ENCODE measurements at places on chromosomes 4 and X.

DNA sequence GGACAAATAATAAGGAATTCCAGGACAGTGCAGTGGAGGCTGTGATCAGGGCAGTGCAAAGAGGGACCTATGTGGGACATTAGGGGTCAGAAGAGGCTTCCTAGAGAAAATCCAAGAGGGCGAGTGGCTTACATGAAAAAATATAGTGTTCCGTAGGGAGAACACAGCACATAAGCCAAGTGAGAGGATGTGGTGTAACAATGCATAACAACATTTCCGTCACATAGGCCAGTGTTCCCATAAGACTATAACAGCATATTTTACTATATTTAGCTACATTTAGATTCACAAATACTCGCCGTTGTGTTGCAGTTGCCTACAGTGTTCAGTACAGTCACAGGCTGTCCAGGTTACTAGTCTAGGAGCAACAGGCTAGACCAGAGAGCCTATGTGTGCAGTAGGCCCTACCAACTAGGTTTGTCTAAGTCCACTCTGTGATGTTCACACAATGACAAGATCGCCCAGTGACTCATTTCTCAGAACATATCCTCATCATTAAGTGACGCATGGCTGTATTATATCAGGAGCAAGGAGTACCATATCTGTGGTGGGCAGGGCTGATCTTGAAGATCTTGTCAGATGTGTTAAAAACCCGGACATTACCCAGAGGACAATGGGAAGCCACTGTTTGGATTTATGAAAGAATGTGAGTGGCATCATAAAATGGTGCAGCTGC is 74.0 kb upstream of the TBL1X start:
- DNase-seq: no peak

- DNase-seq: no peak
These were observed 1083.5 kb upstream of the GRID2 start for GRCh38 chr4:91220315-91220714.

GRCh38 chr4:107757864-107758476 is 37.9 kb upstream of the PAPSS1 start:
- DNase-seq: peak; percentile 16

DNA sequence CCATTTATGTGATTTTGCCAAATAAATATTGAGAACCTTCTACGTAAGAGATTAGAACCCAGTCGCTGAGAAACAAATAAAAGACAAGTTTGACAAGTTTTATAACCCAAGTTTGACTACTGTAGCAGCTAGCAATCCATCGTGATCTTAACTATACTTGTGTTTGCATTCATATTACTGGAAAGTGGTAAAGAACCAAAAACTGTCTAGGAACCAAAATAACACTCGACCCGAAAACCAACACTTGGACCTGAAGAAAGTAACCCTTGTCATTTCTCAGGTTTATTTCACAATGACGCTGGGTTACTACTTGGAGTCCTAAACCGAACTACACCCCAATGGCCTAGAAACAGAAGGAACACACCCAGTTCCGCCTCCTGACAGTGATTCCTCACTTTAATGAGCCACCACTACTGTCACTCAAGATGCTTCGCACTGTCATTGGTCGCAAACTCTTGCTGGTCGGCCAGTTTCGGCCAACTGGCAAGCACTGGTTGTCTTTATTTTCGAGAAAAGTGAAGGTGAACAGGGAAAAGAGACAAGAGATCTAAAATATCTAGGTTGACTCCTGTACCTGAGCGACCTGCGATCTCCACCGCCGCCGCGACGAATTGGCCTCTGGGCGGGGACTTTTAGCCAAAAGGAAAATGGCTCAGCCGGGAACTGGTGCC is 496 bp downstream of the FBXO8 start:
- DNase-seq: peak; percentile 86

DNA sequence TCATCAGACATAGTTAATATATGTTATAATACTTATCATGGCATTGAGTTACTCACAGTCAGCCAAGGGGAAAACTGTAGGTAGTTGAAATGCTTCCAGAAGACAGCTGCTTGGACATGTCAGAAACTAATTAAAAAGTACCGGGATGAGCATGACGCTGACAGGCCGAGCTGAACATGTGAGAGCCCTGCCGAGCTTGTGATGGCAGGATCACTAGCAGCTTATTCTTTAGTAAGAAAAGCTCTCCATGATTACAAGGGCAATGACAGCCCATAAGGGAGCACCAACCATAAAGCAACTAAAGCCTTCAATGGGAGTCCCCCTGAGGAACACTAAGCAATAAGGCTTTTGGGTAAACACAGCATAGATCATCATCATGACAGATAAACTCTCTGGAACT is 435.6 kb downstream of the TLL1 start:
- DNase-seq: no peak

- DNase-seq: peak; percentile 12
These were observed 67.3 kb upstream of the VBP1 start for GRCh38 chrX:155148724-155149537.

- no peak for DNase-seq
These were observed 115.2 kb downstream of the ENPP6 start for GRCh38 chr4:184102488-184102887.

DNA sequence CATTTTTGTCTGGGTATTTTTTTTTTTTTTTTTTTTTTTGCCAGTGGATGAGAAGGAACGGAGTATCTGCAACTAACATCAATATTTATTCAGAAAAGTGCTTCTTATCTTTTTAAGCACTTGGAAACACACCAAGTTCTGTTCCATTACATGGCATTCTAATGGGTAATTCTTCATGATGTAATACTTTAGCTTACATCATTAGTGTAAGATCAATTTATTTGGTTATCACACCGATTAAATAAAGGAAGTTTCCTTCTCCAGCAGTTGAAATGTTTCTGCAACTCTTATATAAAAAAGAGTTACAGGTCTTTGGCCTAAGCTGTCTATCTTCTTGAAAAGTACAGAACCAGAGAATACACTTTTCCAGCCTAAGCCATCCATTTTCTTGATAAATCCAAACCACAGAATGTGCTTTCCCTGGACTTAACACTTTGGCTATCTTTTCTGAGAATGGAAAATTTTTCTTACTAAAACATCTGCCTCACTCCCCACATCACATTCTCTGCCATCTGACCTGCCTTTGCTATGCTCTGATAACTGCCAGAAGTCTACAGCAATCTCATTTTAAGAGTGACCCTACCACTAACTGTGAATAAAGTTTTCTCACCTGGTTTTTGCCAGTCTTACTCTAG is 191.9 kb upstream of the MAB21L2 start:
- no peak for DNase-seq

- DNase-seq: no peak
These were observed 589 bp upstream of the NEUROG2 start for GRCh38 chr4:112516471-112517066.

DNA sequence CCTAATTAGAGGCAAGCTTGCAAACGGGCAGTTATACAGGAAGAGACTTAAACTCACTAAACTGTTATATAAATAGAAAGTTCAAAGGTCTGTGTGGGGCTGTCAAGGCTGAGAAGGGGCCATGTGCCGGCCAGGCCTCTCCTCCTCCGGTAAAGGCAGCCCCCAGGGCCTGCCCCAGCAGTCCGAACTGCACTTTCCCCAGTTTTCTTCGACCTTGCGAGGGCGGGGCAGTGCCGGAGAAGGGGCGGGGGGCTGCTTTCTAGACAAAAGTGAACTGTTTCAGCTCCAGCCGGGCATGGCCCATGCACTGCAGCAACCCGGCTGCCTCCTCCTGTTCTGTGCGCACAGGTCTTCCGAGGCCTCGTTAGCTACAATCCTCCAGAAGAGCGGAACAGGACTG is 4.1 kb downstream of the AFF2 start:
- DNase-seq: no peak

DNA sequence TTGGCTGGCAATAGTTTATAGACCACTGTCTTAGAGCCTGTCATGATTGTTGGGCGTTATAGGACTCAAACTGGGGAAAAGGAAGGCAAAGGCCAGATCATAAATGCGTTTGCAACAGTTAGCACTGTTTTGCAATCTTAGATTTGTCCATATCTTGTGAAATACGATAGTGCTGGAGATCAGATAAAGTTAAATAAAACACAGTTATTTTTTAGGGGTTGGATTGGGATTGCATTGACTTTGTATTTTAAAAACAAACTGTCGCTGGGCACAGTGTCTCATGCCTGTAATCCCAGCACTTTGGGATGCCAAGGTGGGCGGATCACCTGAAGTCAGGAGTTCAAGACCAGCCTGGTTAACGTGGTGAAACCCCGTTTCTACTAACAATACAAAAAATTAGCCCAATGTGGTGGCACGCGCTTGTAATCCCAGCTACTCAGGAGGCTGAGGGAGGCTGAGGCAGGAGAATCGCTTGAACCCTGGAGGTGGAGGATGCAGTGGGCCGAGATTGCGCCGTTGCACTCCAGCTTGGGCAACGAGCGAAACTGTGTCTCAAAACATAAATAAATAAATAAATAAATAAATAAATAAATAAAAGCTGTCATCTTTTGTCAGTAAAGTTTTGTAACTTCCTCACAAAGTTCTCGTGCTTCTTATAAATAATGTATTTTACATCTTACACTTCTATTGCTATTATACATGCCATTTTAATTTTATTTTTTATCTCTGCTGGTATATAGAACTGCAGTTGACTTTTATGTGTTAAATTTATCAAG is 117.2 kb downstream of the KDM6A start:
- no peak for DNase-seq

- DNase-seq: no peak
These were observed 88.9 kb upstream of the TFDP3 start for GRCh38 chrX:133307094-133307493.

- DNase-seq: no peak
These were observed 11.7 kb upstream of the HTRA3 start for GRCh38 chr4:8257854-8258253.

GRCh38 chrX:54180403-54180802 is 2.7 kb downstream of the FAM120C start:
- no peak for DNase-seq

DNA sequence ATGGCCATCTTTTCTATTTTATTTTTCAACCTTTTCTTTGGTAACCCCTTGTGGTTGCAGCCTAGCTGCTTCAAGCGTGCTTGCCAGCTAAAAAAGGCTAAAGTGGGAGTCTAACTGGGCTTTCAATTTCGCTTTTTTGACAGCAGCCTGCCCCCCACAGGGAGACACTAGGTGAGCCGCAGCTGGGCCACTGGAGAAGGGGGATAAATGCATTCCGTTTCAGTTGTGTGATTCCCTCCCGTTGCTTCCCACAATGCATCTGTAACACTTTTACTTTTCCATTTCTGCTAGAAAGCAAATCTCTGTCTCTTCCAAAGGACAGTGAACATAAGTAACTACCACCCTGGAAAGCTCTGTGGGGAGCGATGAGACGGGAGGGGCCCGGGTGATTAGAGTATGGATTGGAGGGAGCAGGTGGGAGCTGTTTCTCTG is 86.3 kb upstream of the RAPGEF2 start:
- no peak for DNase-seq

DNA sequence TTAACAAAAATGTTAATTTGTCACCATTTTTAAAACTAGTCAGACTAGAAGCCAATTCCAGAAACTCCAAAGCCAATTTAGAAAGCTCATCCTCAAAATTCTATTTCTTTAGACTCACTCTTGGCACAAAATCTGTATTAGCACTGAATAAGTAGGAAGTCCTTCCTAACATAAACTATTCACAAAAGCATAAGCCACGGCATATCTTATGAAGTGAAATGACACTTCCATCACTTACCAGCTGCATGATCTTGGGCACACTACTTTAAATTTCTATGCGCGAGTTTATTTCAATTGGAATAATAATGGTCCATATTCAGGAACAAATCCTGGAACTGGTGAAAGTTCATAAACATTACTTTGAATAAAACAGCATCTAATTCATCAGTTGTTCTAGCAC is 1544.0 kb downstream of the TECRL start:
- DNase-seq: no peak

- DNase-seq: no peak
These were observed 91.1 kb upstream of the VEGFC start for GRCh38 chr4:176883681-176884418.

DNA sequence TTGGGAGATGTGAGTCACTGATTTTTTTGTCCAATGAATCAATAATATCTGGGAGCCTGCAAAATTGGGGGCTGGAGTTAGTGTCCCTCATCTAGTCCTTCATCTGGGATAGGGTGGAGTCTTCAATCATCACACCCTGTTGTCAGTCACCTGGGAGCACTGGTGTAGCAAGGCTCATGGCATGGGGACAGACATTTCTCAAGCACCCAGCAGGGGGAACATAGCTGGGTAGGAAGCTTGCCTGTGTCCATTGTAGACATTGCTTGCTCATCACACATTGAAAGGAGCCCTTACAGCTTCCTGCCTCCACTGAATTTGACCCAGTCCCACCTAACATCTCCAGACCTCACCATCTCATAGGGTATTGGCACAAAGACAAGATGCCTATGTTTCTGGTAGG is 61.2 kb downstream of the SEL1L3 start:
- DNase-seq: no peak

GRCh38 chr4:83558059-83558653 is 22.2 kb downstream of the GPAT3 start:
- DNase-seq: no peak

DNA sequence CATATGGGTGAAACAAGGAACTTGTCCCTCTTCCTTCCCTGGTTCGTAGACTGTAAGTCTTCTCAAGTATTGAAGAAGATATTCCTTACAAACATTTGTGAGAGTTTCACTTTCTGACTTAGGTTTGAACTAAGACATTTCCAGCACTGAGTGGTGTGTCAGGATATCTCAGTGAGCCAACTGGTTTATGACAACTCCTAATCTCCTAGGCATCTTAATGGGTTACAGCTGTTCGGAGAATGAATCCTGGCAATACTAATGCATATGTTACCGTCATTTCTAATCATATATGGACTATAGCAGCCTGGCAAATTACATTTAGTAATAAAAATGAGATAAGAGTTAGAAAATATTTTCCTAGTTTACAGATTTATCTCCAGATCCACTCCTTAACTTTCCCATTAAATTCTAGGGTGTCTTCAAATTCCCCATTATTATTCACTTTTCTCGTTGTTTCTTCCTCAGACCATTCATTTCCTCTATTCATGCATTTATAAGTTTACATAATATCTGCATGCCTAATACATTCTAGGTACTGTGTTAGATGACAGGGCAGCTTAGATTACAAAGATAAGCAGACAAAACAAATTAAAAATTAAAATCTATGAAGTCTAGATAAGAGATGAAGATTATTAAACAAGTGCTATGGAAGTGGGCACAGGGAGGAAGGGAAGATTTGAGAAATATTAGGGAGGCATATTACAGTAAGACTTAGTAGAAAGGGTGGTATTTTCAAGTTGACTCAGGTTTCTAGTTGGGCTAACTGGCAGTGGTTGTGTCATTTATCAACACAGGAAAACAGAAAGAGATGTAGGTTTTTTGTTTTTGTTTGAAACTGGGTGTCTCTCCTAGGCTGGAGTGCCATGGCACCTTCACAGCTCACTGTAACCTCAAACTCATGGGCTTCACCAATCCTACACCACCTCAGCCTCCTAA is 173.9 kb downstream of the WDFY3 start:
- peak; percentile 85 for DNase-seq

Measured in SK-N-DZ (cell line).